ENCODE measurements at places on chromosomes 7 and 10.
A peak's percentile ranks its signal among the peaks of the same experiment; 100 is the strongest.

DNA sequence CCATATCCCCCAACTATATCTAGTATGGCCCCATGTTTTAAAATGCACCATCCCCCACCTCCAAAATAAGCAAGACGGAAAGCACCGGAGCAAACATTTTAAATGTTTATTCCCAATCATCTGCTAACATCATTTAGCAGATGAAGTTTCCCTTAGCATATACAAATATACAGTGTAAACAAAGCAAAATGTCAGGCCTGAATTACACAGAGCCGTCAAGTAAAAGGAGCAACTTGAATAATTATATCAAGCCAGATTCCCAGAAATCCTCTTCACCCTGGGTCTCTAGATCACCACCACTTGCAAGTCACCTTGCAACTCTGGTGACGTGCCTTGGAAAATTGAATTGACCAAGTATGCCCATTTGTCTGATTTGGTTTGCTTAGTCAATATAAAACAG is 91.6 kb upstream of the COL1A2 start:
- no peak for DNase-seq

DNA sequence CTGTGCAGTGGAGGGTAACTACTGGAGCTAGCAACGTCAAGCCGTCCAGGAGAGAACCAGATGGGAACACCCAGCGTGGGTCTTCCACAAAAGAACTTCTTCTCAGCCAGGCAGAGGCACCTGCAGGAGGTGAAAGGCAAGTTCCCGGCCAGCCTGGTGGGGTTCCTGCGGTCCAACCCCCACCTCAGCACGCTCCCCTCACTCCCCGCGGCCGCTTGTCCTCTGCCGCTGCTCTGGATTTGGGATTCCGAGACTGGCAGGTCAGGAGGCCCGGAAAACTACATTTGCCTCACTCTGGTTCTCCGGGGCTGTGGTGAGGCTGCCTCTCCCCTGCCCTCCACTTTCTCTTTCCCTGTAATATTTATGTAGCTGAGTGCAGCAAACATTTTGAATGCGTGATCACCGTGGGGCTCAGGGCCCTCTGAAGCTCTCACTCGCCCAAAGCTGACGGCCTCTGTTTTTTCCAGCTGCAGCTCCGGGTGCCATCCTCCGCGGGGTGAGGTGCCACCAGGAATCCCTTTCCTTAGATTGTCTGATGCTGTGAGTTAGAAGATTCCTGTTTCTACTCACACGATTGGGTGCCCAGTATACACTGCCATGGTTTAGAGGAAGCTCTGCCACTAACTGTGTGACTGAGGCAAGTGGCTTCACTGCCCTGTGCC is 366.9 kb downstream of the DNAJB6 start:
- DNase-seq: no peak

DNA sequence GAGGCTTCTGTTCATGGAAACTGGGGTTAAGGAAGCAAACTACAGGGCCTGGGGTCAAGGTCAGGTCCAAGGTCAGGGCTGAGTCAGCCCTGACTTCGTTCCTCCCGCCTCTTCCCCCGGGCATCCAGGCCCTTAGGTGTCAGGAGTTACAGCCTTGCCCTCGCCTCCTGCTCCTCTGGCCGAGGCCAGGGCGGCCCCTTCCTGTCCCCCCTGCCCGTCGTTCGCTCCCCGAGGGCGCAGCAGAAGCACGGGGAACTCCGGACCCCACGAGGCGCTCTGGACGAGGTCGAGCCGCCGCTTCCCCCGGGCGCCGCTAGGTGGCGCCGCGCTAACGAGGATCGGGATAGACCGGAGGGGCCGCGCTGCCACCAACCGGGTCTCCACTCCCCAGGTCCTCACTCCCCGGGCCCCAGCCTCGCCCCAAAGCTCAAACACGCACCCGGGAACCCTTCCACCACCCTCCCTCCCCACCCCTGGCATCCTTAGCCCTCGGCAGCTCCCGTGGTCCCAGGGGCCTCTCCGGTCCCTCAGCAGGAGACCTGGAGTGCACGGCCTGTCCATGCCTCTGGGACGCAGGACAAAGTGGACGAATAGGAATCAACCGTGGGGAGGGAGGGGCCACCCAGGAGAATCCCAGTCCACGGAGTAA is 59.2 kb upstream of the MYL10 start:
- DNase-seq: peak; percentile 84

DNA sequence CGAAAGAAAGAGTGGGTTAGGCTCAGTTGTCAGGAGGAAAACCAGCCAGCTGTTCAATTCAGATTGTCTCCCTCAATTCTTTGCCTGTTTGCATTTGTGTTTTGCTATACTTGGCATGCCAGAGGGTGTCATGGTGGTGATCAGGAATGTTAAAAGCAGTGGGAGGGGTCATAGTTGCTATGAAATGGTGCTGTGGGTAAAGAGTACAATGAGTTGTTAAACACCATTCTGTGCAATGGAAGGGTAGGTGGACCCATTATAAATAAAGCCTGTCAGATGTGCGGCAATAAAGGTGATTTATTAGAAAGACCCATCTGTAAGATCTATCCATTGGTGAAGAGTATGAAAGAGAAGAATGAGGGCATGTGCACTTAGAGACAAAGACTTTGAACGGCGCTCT is 82.2 kb downstream of the MRPL32 start:
- no peak for DNase-seq

DNA sequence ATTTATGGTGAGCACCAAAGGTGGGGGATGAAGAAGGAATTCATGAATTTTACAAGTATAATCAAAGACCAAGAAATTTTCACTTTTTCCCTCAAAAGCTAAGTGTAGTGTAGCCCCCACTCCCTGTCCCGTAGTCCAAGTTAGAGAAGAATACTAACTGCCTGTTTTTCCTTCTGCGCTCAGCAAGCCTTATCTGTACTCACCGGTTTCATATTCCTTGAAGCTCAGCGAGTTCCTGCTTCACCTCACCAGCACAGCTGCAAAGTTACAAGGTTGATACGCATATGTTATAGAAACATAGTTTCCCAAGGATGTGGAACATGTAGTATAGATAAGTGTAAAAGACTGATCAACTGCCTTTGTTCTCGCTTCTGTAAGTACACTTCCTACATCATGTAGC is 16.0 kb upstream of the ZNF33B start:
- DNase-seq: no peak

DNA sequence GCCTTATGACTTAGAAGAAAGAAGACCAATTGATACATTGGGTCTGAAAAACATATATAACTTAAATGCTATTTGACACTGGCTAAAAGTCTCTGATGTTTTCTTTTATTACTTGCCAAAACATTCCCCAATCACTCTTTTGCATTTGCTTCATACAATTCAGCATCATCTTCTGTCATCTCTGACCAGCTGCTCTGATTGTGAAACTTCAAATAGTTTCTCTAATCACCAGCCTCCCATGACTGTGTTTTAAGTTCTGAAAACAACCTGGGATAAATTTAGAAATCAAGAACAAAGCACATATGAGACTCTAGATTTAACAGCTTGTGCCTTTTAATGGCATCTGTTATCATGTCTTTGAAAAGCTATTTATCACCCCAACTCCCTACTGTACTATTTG is 208.4 kb upstream of the KCND2 start:
- DNase-seq: no peak

- DNase-seq: peak; percentile 93
Measured at GRCh38 chr10:69045441-69046300, 42.2 kb upstream of the SRGN start.

DNA sequence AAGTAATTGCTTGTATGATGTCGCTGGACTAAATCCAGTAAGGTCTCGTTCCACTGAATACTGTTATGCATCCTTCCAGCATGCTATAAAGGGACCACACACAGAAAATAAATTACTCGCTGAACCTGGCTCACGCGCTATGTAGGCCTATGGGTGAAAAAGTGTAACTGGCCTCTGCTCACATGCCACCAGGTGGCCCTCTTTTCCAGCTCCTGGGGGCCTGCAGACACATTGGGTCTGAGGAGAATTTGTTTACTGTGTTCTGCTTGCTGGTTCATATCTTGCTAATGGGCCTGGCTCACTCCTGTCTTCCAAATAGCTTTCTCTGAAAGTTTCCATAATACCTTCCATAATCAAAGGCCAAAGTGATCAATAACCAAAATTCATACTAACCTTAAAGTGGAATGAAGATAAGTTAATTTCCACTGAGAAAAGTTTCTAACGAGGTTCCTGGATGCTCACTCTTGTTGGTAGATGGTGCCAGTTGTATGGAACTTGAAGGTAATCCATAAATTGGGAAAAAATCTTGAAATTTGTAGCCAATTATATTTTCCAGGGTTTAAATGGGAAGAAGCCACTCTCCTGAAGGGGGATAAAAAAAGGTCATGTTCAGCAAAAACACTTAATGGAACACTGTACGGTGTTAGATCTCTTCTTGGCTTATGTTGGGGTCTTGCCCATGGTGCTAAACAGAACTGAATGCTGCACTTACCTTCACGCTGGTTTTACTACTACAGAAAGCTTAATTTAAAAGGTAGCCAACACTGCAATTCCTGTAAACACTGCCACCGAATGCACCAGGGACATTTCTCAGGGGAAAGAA is 27.0 kb upstream of the ZPBP start:
- DNase-seq: peak; percentile 58

DNA sequence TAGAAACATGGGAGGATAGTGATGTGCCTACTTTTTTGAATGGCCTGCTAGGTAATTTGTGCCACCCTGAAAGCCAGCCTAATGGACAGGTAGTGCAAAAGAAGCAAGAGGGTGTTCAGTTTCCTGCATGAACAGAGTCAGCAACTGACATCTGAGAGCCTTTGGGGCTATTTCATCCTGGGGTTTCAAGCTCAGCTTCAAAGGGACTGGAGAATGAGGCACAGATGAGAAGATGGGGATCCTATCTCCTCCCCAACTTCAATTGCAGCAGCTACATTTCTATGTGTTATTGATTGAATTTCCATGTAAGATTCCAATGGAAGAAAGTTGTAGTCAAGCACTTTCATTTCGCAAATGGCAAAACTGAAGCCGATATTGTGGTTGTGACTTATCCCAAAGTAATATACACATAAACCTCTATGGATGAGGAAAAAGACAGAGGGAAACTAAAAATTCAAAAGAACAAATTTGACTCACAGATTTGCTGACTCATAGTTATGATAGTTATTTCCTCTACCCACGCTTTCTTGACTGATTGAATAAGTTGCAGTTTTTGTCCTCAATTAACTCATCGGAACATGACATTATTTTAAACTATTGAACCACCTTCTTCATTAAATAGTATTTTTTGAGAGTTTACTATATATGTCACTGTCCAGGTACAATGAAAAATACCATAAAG is 42.6 kb upstream of the NRP1 start:
- peak; percentile 23 for DNase-seq

DNA sequence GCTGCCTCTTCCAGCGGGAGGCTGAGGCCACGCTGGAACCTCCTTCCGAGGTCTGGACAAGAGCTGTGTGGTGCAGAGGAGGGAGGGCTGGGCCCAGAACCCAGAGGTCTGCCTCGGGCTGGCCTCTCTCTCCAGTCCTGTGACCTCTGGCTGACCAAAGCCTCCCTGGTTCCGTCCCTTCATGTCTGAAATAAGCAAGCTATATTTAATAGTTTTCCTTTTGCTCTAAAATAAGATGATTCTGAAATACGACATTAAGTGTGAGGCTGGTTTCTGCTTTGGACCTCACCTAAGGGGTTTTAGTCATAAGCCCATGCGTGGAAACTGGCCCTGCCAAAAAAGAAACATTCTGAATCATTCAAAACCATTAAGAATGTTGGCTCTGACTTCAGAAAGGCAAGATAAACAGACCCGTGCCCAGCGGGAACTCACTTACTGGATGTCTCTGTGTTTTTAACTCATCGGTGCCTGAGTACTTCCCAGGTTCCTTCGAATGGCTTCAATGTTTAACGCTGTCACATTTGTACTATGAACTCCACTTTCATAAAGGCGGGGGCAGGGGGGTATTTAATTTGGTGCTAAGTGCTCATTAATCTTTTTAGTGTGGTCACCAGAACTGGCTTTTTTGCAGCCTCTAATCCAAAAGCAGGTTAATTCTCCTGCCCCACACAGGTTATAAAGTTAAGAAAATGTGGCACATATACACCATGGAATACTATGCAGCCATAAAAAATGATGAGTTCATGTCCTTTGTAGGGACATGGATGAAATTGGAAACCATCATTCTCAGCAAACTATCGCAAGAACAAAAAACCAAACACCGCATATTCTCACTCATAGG is 157.5 kb upstream of the KLF14 start:
- DNase-seq: no peak

DNA sequence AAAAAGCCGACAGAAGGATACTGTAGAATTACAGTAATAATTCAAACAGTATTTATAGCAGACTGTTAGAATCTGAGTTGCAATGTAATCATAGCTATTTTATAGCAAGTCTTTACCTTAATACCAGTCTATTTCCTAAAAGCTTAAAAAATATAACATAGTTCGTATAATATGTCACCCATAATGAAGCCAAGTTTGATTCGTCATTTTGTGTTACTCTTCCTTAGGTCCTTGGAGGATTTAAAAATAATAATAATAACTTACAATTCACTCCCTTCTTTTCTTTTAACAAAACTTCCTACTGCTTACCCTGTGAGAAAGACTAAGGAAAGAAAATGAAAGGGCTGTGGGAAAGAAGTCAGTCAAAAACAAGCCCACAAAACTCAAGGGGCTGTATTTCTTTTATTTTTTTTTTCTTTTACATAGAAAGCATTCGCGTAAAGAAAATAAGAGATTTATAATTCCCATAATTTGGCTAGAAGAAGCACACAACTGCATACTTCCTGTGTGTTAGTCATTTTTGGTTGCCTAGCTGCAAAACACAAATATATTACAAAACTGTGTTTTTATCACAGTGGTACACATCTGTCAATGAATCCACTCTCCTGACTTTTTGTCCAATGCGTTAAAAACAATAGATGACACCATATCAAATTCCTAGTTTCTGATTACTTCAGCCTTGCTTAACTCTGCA is 187.2 kb upstream of the CELF2 start:
- DNase-seq: no peak

- peak; percentile 91 for DNase-seq
Measured at GRCh38 chr7:70647801-70648498, 484.0 kb upstream of the GALNT17 start.

GRCh38 chr7:135430626-135431025 is 79.3 kb downstream of the CNOT4 start:
- DNase-seq: no peak

- no peak for DNase-seq
Measured at GRCh38 chr10:102324061-102324460, 71.4 kb upstream of the NFKB2 start.

- no peak for DNase-seq
Measured at GRCh38 chr10:106498675-106499074, 665.8 kb downstream of the SORCS1 start.

DNA sequence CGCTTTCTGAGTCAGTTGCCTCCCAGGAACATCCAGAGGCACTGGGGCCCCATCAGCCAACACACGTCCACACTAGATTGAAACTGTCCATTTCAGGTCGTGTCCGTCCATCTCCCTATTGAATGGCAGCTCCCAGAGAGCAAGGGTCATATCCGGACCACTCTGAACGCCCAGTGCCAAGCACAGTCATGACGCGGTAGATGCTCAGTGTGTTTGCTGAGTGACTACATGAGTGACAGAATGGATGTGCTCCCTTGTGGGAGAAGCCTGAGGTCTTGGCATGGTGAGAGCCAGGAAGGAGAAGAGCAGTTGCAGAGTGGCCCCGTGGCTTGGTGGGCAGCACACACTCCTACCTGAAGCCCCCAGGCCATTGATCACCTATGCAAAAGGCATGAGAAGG is 92.5 kb upstream of the CUX1 start:
- DNase-seq: no peak

- DNase-seq: no peak
Measured at GRCh38 chr10:86366902-86367151, 232 bp upstream of the GRID1 start.

GRCh38 chr10:5719546-5719945 is 34.9 kb downstream of the TASOR2 start:
- no peak for DNase-seq

GRCh38 chr10:59852670-59853069 is 53.7 kb downstream of the CCDC6 start:
- no peak for DNase-seq

- no peak for DNase-seq
Measured at GRCh38 chr7:41098846-41099245, 604.0 kb downstream of the INHBA start.

All from activated CD4-positive, alpha-beta T cell treated with anti-CD3 and anti-CD28 coated beads, Interleukin-10, Interleukin-2, amounts not matched to agents 100 ng/mL and 50 ng/mL, durations not matched to agents 16 hours and 8 hours (primary cell).